ENCODE measurements at places on chromosomes 11 and 22.
A peak's percentile ranks its signal among the peaks of the same experiment; 100 is the strongest.

DNA sequence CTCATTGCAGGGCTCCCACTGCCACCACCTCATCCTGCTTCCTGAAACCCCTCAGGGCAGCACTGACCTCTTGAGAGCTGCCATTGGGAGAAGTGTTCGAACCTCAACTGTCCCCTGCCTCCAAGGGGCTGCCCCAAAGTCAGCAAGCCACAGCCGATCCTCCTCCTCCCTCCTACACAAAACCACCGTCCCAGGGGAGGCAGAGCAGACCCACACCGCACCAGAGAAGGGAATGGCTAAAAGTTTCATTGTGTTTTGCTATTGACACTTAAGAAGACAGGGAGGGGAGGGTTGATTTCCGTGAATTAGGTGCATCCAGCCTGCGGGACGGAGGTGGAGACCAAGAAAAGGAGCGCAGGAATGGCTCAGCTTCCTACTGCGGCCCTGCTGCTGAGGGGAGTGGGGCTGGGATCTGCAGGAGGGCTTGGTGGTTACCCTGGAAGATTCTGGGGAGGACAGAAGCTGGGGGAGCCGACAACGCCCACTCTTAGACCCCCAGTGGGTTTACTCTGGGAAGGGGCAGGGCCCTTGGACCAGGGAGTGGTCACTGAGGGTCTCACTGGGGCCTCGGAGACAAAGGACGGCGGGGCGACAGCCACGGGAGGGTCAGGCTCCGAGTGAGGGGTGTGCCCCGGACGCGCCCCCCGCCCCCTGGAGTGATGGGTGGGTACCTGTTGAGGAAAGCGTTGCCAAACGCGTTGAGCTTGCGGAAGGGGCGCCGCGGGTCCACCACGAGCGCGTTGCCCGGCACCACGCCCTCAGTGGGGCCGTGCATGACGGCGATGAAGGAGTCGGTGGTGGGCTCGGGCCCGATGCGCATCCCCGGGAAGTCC lies 815 bp downstream of the EHD1 start:
- no peak for DNase-seq

DNA sequence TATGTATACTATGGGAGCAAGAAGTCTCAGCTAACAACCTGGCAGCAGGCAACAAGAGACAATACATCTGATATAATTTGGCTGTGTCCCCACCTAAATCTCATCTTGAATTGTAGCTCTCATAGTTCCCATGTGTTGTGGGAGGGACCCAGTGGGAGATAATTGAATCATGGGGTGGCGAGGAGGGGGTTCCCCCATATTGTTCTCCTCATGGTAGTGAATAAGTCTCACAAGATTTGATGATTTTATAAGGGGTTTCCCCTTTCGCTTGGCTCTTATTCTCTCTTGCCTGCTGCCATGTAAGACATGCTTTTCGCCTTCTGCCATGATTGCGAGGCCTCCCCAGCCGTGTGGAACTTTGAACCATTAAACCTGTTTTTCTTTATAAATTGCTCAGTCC lies 6.2 kb downstream of the DNAJC24 start:
- no peak for DNase-seq

GRCh38 chr11:104155375-104155774 lies 8.6 kb downstream of the PDGFD start:
- DNase-seq = no peak

- DNase-seq = peak; percentile 38
Observed at GRCh38 chr11:47393163-47394049, 15.0 kb upstream of the SLC39A13 start.

- DNase-seq = no peak
Observed at GRCh38 chr11:5809122-5809519, 397 bp downstream of the OR52N2 start.

DNA sequence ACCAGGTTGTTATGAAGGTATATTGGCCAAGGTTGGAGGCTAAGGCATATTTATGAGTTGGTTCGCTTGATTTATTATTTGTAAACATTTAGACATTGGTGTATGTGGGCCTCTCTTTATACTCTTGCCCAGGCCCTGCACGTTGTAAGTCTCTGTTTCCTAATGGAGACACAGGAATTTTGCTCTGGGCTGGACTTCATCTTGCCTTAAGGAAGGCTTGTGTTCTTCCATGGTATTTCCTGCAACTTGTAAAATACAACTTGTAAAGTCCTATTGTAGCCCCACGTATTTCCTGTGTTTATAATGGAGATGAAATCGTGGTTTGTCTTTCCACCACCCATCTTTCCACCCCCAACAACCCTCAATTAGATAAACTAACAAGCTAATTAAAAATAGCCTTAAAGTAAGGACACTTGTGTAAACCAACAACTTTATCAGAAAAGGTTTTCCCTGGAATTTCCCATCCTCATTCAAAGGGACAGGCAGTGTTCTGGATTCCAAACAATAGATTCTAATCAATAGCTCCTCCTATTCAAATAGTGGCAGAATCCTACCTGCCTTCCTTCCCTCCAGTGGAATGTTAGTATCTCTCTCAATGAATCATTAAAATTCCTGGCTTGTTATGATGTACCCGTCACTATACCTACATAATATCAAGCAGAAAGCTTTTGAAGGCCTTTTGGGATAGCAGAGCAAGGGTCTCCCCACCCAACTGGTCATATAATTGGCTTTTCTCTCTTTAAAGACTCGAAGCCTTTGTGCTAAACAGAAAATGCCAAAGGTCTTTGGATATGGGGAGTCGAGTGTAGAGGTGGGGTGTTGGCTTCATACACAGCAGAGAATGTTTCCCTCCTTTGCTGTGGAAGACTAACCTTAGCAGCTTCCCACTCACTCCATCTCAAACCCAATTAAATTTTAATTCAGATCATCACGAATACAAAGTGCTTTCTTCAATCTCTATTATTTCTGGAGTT lies 77.1 kb downstream of the UBASH3B start:
- no peak for DNase-seq

- no peak for DNase-seq
Observed at GRCh38 chr11:134674974-134675373, 262.9 kb upstream of the B3GAT1 start.

DNA sequence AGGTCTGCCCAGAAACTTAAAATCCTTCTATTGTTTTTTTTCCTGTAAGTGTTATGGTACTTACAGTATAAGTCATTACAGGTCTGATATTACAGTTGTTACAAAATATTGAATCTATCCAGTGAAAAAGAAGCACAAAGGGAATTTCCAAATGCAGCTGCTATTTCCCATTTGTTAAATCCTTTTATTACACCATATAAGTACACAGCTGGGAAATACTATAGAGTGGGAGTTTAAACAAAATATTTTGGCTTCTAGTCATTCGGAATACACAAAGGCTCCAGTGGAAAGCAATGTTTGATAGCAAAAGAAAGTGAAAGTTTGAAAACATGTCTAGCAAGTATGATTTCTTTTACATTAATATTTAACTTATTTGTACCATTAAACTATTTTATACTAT lies 18.0 kb downstream of the SOX6 start:
- DNase-seq = no peak

All from fibroblast of skin of back (primary cell).